ENCODE measurements at places on chromosomes 4 and X. TPM values are rescaled to one million over a fixed set of nuclear protein-coding genes. Genes with fewer than 3 reads are reported as not detected.

Gene CD38
- not detected for total RNA-seq

Gene NUP62CL
- 3.5 TPM for total RNA-seq

Gene RPL39
- 1,137 TPM for total RNA-seq

Gene BTC
- 2.5 TPM for total RNA-seq

Gene SHROOM2
- 12.0 TPM for total RNA-seq

Gene AMER1
- total RNA-seq, result 2.3 TPM

Gene TMEM144
- 11.0 TPM for total RNA-seq

Gene AKAP4
- not detected for total RNA-seq

Gene SLC39A8
- total RNA-seq, result 12.5 TPM

Gene TMPRSS11E
- 1.0 TPM for total RNA-seq

Gene MAGEB10
- total RNA-seq, result not detected

Gene PCGF3
- 38.2 TPM for total RNA-seq

Gene OTC
- total RNA-seq, result not detected

Gene PIGA
- total RNA-seq, result 31.0 TPM
